ENCODE measurements at places on chromosomes 3 and 15.

DNA sequence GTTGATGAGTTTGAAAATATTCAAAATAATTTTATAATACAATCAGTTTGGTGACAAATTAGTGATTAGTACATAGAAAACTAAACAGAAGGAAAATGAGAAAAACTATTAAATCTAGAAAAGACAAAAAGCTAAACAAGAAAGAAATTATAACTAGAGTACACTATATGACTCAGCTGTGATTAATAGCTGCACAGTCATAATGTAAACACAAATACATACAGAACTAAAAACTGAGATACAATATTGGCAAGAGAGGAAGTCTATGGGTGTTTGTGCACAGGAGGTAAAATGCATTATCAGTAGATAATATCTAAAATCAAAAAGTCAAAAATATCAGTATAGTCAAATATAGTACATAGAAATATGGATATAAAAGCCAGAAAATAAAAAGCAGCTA, 80.7 kb upstream of the PCSK6 start:
- peak; percentile 30 for DNase-seq

- no peak for DNase-seq
Observed at GRCh38 chr15:55737373-55737772, 5.6 kb downstream of the PRTG start.

DNA sequence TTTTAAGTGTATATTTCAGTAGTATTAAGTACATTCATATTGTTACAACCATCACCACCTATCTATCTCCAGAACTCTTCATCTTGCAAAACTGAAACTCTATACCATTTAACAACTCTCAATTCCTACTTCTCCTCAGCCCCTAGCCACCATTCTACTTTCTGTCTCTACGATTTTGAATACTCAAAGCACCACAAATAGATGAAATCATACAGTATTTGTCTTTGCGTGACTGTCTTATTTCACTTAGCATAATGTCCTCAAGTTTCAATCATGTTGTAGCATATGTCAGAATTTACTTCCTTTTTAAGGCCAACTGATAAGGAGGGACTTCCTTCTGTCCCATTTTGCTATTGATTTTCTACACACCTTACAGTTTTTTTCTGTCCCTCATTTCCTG, 593.3 kb downstream of the FHIT start:
- DNase-seq: no peak

DNA sequence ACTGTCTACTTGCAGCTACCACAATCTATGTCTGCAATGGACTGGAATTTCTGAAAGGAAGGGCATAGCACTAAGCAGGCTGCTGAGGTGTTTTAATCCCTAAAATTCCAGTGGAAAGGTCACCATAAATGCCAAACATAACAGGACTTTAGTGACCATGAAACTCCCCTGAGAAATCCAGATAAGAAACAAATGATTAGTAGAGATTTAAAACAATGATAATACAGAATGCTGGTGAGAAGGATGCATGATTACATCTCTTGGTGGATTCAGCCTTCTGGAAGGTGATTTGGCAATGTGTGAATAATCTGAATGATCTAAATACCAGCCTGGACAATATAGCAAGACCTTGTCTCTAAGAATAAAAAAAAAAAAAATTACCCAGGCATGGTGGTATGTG, 475.0 kb upstream of the CBLB start:
- DNase-seq: no peak

GRCh38 chr15:55615445-55615844, 27.3 kb upstream of the PYGO1 start:
- DNase-seq: no peak

- DNase-seq: no peak
Observed at GRCh38 chr3:113205481-113205880, 5.9 kb upstream of the BOC start.

All from fibroblast of mammary gland (primary cell).